ENCODE measurements at places on chromosomes 2 and 18.

DNA sequence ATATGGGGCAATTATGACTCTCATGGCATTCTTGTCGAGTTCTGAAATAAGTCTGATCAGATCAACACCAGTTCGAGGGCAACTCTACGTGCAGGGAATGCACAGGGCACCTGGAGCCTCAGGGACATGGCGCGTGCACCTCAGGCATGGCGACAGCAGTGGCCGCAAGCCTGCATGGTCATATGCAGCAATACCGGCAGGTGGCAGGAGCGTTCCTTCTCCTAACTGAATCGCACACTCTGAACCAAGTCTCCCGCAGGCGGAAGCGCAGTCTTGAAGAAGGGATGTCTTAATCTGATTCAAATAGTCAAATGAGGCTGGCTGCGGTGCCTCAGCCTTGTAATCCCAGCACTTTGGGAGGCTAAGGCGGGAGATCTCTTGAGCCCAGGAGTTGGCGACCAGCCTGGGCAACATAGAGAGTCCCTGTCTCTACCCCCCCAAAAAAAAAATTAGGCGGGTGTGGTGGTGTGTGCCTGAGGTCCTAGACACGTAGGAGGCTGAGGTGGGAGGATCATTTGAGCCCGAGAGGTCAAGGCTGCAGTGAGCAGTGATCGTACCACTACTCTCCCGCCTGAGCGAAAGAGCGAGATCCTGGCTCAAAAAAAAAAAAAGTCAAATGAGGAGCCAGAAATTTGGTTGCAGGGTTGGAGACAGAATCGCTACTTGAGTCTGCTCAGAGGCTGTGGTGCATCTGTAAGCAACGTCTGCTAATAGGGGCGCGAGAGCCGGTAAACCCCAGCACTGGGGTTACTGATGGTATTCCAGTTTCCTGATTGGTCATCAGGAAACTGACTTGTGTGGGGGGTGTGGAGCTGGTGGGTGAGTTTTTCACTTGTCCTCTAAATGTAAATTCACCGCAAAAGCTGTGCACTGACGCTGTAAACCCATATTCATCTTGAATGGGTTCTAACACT is 28.8 kb downstream of the FHL2 start:
- DNase-seq, result peak; percentile 7

DNA sequence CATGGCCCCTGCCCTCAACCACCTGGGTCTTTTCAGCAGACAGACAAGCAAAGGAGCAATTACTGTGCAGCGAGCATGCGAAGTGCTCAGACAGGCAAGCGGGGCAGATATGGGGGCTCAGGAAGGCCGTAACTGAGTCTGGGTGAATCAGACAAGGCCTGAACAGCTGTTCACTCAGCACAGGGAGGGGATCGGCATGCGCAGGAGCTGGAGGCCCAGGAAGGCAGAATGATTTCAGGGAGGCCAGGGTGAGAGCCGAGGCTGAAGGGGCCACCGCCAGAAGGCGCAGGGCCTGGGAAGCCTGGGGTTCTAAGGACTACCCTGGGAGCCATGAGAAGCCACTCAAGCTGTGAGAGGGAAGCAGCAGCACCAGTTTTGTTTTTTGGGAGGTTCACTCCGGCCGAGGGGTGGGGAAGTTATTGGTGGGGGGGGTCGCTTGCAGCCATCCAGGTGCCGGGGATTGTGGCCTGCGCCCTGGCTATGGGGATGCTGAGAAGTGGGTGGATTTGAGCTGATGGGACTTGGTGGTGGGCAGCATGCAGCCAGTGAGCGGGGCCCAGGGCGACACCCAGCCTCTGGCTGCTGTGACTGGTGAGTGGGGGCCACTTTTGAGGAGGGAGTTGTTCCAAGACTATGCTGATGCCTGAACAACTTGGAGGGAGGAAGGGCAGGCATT is 132.2 kb downstream of the TSN start:
- no peak for DNase-seq

DNA sequence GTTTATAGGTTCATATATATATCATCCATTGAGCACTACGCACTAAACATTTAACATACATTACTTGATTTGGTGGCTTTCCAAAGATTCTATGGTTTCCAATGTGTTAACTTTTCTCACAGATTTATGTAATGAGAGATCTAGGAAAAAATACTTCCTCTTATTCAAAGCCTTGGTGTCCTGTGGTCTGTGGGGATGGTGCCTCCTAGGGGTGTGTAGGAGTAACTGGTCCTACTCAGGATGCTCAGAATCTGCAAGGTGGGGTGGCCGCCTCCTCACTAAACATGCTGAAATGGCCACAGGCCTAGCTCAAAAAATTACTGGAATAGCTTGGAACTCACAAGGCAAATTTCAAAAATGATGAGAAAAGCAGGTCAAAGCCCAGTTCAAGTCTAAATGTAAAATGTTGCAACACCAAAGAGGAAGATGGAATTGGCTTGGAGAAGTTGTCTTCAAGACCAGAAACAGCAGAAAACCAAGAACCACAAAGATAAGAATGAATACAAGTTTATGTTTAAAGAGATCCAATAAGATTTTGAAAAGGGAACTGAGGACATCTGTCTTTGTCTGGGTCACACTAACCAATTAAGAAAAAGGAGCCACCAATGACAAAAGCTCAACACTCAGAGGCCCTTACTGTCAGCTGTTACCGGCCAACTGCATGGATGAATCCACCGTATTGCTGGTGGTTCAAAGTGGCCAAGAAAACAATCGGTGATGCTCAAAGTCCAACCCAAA is 11.5 kb downstream of the GPR55 start:
- no peak for DNase-seq

- DNase-seq, result no peak
Measured at GRCh38 chr2:102512161-102512560, 39.1 kb downstream of the SLC9A4 start.
